ENCODE measurements at places on chromosomes 1 and 21.

- DNase-seq: no peak
Measured at GRCh38 chr1:171173069-171173468, 12.0 kb upstream of the FMO2 start.

- no peak for DNase-seq
Measured at GRCh38 chr1:194280463-194280862, 1094.0 kb upstream of the B3GALT2 start.

DNA sequence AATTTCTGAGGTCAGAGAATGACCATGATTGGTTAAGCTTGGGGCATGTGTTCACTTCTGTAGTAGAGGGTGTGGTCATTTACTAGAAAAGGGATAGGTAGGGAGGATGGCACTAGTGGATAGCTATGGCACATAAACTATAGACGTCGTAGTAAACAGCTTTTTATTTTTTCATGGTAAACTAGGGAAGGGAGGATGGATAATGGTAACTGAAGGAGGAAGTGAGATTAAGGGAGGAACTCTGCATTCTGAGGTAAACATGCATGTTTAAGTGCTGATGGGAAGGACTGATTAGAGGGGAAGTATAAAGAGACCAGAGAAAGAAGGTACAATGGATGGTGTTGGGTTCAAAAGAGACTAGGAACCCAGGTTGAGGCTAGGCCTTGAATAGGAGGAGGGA lies 26.9 kb downstream of the PTGS2 start:
- DNase-seq: no peak

GRCh38 chr21:41427556-41427955 lies 1.5 kb downstream of the MX1 start:
- DNase-seq: no peak

GRCh38 chr1:31848381-31848897 lies 32.6 kb upstream of the SPOCD1 start:
- DNase-seq: no peak

DNA sequence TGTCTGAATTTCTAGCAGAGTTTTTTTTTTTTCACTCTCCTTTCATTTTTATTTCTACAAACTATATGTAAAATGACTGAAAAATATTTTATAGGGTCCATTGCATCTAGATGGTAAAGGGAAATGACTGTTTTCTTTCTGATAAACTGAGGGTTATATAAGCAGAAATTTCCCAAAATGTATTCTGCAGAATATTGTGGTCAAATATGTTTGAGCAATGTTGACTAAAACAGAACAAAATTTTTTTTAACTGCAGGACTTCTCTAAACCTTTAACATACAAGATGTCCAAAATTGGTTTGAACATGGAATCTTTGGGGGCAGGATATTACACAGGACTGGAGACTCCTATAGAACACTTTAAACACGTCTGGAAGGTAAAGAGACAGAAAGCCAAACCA lies 190.5 kb downstream of the TOMM20 start:
- DNase-seq: no peak

DNA sequence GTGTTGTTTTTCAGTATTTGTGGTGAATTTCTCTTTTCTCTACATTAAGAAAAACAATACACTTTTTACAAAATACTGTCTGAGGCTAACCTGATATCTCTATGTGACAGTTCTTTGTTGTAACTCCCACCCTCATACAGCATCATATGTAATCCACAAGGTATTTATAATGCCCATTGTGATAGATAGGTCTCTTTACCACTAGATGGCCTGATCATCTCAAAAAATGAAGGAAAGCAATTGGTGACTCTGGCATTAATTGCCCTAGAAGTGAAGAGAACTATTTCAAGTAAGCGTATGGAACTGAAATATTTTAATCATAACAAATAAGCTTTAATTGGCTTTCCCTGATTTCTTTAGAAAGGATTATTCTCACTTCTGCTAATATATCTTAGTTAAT lies 36.2 kb upstream of the HFM1 start:
- no peak for DNase-seq

DNA sequence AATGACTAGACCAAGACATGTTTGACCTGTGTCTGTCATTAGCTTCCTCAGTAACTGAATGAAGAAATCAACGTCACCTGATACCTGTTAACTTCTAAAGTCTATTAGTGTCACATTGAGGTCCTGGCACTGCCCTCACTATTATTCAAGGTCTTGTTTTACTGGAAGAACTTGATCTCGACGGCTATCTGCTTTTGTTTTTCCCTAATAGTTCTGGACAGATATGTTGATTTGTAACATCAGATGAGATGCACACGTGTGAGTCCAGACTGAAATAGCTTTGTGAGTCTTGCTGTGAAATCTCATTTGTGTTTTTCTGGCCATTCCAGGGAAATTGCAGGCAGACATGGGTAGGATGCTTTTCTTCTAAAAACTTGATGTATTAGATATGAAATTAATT lies 159.2 kb downstream of the RYR2 start:
- no peak for DNase-seq

DNA sequence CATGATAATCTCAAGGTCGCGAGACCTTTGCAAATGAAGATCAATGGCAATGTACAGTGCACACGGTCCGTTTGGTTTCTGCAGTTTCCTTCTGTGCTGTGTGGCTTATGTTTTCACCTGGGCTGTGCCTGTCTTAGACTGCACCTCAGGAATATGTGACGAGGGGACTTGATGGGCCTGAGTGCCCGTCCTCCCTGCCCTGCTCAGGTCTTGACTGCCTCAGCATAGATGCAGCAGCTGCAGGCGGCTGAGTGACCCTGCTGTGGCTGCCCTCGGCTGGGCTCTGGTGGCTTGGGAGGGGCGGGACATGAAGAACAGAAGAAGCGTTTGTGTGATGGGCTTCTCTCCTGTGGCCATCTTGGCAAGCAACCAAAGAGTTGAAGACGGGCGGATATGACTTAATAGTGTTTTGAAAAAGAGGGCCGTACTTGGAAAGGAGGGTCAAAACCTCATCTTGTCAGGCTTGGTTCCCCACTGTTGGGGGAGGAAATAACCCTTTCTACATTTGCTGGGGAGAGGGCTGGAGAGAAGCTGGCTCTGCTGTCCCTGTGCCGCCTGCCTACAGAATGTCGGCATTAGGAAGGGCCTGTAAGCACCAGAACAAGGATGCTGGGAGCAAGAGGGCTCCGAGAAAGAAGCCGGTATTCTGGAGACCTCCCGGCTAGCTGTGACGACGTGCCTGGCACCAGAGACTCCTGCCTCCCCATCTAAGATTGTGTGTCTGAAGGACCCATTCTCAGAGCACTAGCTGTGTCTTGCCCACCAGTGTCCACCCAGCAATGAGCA lies 7.1 kb downstream of the MYBPHL start:
- no peak for DNase-seq

GRCh38 chr1:170707959-170708655 lies 44.2 kb downstream of the PRRX1 start:
- DNase-seq: no peak

- peak; percentile 51 for DNase-seq
Measured at GRCh38 chr21:45541221-45542039, 810 bp downstream of the SLC19A1 start.

DNA sequence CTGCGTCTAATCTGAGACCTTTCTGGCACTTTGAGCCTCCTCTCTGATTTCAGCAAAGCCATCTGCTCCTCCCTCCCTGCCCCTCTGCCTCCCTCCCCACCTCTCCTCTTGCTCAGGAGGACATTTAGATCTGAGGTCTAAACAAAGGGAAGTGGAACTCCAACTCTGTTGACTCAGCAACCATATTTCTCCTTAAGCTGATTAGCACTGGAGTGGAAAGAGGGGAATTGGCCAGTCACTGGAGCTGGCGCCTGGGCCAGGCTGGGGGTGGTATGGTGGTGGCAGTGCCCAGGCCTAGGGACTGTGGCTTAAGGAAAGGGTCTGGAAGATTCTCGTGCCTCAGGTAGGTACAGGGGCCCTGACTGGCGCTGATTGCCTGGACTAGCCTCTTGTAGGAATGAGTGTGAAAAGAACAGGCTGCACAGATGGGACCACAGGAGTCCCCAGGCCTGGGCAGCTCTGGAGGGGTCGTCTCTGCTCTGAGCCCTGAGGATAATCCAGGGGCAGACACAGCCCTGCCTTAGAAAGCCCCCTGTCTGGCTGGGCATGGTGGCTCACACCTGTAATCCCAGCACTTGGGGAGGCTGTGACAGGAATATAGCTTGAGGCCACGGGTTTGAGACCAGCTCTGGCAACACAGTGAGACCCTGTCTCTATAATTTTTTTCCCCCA lies 11.9 kb downstream of the SH2D2A start:
- DNase-seq: no peak

GRCh38 chr1:196516373-196516772 lies 91.9 kb downstream of the KCNT2 start:
- DNase-seq: no peak

DNA sequence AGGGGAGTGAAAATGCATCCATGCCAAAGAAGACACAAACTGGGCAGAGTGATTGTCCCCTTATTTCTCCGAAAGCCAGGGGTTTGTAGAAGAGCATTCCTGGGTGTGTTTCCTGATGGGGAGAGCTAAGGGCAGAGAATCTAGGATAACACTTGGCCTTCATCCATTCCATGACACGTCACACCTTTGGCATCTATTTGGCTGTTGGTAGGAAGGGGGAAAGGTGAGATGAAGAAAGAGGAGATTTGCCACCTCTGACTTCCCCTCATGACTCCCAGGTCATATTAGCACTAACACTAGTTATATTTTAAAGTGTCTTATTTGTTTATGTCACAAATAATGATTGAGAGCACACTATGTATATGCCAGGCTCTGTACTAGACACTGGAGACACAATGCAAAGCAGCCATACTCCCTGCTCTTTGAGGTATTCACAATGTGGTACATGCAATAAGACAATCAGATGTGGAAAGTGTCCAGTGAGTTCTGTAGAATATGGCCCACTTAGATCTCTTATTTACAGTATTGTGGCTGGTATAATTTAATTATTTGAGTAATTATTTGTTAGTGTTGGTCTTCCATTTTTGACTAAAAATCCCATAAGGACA lies 54.5 kb upstream of the GADD45A start:
- no peak for DNase-seq

GRCh38 chr1:60265560-60266535 lies 192.3 kb upstream of the C1orf87 start:
- DNase-seq: no peak

- no peak for DNase-seq
Measured at GRCh38 chr1:182410138-182410537, 9.7 kb upstream of the TEDDM1 start.

DNA sequence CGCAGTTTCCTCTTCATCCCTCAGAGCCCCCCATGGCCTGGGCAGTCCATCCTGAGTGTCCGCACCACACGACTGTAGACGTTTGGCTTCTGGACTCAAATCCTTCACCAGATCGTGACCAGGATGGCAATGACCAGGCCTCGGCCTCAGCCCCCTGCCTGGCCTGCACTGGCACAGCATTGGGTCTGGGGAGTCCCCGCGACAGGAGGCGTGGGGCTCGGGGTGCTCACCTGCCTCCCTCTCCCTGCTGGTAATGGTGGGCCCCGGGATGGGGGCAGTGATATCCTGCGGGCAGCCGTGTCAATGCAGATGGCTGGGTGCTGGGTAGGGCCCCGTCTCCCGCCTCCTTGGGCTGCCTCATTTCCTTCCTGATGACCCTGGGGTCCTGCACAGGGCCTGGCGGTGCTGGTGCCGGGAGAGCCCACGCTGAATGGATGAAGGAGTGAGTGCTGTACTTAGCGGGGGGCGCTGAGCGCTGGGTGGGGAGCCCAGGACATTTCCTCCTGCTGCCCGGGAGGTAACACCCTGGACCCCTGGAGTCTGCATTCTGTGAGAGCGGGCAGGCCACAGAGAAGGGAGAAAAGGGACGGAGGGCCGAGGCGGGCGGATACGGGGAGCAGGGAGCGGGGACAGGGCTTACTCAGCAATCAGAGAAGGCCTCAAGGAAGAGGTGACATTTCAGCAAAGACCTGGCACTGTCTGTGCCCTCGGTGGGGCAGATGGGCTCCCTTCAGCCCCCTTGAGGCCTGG lies 2.1 kb upstream of the TNFRSF14 start:
- DNase-seq: no peak

GRCh38 chr1:19344372-19344810 lies 32.3 kb downstream of the SLC66A1 start:
- no peak for DNase-seq

DNA sequence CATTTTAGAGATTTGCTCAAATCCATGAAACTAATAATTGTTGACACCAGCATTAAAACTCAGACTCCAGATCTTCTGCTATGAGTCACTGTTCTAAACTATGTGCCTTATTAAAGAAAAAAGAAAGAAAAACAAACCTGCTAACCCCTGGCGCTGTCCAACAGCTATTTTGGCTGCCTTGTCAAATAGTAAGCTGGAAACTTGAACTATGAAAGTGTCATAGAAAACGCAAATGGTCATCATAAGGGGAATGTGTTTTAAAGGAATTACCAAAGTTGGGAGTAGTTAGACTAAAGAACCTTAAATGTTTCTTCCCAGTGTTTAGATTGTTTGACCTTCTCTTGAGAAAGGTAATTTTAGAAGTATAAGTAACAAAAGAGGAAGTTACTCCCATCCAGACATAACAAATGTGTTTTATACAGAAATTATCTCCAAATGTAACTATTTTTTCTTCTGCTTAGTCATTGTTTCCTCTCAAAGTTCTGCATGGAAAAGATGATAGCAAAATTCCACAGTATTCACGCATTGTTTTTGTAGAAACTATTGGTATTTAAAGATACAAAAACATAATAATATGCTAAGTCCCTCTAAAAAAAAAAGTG lies 272.4 kb downstream of the TPR start:
- no peak for DNase-seq

GRCh38 chr1:35173491-35173890 lies 19.5 kb downstream of the SFPQ start:
- no peak for DNase-seq

DNA sequence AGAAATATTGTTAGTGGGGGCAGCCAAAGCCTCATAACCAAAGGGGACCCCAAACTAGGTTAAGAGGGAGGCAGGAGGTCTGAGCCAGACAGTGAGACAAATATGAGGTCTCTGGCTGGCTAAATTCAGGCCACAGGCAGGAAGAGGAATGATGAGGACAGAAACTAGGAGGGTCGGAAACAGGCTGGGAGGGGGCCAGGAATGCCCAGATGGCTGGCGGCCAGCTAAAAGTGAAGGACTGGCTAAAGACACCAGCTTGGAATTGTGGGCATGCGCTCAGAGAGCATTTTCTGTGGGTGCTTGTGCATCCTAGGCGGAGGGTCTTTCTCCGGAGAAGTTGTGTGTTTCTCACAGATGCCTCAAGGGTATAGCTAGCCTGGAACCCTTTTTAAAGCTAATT lies 77.0 kb downstream of the PGM1 start:
- DNase-seq: no peak

- no peak for DNase-seq
Measured at GRCh38 chr1:177858332-177858821, 111.5 kb downstream of the SEC16B start.

GRCh38 chr1:59570524-59570923 lies 244.2 kb upstream of the HOOK1 start:
- DNase-seq: no peak

- no peak for DNase-seq
Measured at GRCh38 chr1:54542962-54543539, 5.0 kb upstream of the ACOT11 start.

- DNase-seq: no peak
Measured at GRCh38 chr1:70916034-70916427, 131.6 kb downstream of the PTGER3 start.

DNA sequence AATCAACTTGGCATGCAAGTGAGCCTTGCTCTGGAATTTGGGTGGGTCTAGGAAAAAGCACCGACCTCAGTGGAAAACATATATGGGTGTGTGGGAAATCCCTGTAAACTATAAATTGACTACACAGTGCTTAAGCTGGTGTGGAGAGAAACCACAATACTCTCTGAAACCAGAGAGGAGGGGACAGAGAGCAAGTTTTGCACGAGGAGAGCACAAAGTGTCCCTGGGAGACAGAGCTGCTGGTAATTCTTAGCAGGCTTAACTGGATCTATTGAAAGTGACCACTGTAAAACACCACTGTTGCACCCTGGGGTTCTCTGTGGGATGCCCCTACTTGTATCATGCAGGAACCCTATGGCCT lies 12.8 kb downstream of the KCNJ15 start:
- no peak for DNase-seq

All from stimulated activated CD8-positive, alpha-beta memory T cell treated with anti-CD3 and anti-CD28 coated beads, Interleukin-4, amount 100 ng/mL, for 4 hours (primary cell).